Dermis blood vessel endothelial cell (primary cell): ENCODE measurements at places on chromosomes 16 and 17.

DNA sequence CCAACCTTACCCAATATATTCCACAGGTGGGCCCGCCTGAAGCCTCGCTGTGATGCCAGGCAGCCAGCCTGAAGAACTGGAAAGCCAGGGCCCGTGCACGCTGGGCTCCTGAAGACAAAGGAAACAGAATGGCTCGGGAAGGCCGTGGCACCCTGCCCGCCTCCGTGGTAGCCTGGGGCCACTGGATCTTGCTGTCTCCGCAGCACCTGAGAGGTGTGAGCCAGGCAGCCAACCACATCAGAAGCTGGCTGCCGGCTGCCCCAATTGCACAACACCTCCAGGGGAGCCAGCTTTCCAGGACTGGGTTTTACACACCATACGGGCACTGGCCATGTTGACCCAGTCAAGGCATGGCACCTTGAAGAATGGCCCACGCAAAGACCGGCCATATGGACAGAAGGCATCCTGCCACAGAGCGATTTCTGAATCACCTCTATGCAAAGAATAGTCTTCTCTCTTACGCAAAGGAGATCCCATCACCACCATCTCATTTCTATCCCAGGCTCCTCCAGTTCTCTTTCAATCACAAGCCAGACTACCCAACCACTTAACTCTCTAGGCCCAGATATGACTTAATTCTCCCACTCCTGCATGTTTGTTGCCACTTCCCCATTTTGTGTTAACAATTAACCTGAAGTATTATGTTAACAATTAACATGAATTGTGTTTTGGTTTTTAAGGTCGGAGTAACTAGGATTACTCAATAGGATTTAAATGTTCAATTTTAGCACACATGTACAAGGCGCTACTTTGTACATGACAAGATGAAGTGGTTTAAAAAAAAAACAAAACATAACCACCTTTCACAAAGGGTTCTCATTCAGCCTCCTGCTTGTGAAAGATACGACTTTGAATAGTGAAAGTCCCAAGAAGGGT lies 32.1 kb downstream of the ZFHX3 start:
- DNase-seq: no peak

DNA sequence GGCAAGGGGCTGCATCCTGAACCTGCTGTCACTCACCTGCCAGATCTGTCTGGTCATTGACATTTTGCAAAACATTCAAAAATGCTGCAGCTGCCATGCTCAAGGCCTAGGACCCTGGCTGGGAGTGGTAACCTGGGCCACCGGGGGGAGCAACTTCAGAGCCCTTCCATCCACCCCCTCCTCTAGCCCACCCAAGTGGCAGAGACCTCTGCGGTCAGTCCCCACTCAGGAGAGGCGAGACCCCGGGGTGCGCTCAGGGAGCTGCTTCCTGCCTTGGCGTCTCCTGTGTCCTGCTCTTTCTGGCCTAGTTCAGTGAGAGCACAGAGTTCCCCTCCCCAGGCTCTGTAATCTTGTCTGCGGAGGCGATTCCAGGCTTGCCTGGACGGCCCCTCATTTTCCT lies 108.8 kb downstream of the CCDC182 start:
- no peak for DNase-seq

- no peak for DNase-seq
Measured at GRCh38 chr17:73489991-73490390, 154.3 kb downstream of the SDK2 start.

GRCh38 chr17:3722716-3723115 lies 987 bp upstream of the HASPIN start:
- no peak for DNase-seq

DNA sequence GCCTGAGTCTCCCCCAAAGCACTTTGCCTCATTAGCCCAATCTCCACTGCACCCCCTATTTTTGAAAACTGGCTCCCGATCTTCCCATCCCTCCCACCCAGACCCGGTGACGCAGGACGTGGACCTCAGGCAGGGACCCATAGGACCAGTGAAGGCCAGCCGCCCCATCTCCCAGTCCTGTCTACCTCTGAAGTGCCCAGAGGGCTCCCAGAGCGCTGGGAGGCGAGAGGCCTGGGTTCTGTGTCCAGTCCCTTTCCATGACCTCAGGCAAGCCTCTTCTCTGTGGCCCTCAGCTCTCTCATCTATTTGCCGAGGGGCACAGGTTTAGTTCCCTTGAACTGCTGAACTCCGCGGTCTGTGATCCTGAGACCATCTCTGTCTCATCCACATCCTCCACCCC lies 714 bp downstream of the TNS4 start:
- no peak for DNase-seq

DNA sequence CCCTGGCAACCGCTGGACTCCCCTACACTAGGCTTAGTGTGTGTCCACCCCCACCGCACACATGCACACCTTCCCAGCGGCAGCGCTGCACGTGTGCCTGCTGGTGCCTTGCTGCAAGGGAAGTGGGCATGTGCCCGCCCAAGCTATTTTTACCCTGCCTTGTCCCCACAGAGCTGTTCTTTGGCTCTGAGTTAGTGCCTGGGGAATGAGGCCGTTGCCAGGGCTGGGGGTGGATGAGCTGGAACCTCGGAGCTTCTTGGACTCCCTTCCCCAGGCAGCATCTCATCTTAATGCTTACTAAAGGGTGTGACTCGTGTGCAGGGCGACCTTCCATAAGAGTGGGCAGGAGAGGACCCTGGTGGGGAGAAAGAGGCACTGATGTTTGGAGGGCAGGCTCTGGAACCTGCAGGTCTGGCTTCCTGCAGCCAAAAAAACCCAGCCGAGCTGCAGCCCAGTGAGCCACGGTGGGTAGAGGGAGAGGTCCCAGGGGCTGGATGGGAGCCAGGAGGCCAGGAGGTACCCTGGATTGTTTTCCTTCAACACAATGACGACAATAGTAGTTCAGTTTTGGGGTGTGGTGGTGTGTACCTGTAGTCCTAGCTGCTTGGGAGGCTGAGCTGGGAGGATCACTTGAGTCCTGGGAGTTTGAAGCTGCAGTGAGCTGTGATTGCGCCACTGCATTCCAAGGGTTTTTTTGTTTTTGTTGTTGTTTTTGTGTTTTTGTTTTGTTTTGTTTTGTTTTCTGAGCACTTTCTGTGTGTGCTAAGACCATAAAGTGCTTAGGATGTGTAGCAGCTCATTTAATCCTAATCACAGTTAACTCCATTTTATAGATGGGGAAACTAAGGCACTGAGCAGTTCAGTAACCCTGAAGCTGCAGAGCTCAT lies 119.1 kb downstream of the RAB11FIP4 start:
- no peak for DNase-seq

GRCh38 chr17:28404461-28404811 lies 1.6 kb downstream of the SLC46A1 start:
- DNase-seq: no peak

- no peak for DNase-seq
Measured at GRCh38 chr17:69447726-69448125, 33.2 kb downstream of the MAP2K6 start.

GRCh38 chr17:81050645-81051625 lies 16.0 kb downstream of the BAIAP2 start:
- DNase-seq: no peak

DNA sequence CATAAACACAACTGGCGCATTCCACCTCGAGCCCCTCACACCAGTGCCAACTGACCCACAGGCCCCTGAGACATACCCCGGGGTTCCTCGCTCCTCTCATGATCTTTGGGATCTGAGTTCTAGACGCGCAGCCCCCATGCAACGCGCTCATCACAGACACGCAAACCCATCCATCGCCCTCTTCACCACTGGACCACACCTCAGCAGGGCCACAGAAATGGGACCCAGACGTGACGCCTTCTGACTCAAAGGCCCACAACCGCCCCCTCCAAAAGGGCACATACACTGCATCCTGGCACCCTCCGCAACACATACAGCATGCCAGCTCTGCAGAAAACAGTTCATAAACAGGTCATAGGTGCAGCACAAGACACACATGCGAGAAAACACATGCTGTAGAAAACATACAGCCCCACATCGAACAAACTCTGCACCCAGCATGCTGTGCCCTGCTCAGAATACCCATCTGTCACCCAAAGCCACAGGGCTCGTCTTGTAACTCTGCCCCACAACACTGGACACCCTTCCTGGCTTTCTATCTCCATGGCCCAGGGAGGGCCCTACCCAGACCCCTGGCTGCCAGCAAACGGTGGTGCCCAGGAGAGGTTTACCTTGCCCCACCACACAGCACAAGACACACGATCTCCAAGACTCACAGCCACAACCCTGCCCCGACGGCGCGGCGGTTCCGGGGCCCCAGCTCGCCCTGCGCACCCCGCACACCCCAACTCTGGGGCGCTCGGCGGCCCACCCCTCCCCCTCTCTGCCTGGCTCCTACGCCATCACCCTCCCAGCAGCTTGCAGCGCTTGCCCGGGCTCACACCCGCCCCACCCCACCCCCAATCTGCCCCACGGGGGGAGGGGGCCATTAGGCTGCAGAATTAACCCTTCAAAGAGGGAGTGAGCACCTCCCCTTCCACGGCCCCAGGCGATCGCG lies 887 bp downstream of the ZBTB4 start:
- DNase-seq: peak; percentile 33

GRCh38 chr16:67445913-67446907 lies 15.3 kb downstream of the HSD11B2 start:
- DNase-seq: no peak

GRCh38 chr17:65154770-65155589 lies 17.8 kb downstream of the RGS9 start:
- DNase-seq: peak; percentile 74

- peak; percentile 88 for DNase-seq
Measured at GRCh38 chr17:1000597-1001461, 3.9 kb downstream of the TIMM22 start.

GRCh38 chr16:83818276-83818675 lies 10.5 kb downstream of the HSBP1 start:
- no peak for DNase-seq

GRCh38 chr17:48490451-48490892 lies 40.3 kb downstream of the HOXB1 start:
- no peak for DNase-seq

- DNase-seq: no peak
Measured at GRCh38 chr17:2721603-2722002, 10.0 kb upstream of the CLUH start.

- DNase-seq: no peak
Measured at GRCh38 chr17:8069587-8069860, 18.0 kb downstream of the ALOX12B start.

DNA sequence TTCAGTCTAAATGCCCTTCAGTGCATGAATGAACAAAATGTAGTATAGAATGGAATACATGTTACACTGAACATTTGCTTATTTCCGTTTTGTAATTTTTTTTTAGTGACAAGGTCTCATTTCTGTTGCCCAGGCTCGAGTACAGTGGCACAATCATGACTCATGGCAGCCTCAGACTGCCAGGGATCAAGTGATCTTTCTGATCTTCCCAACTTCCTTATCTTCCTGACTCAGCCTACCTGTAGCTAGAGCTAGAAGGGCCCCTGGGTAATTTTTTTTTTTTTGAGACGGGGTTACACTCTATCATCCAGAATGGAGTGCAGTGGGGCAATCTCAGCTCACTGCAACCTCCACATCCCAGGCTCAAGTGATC lies 7.3 kb upstream of the SLX4 start:
- DNase-seq: peak; percentile 11

DNA sequence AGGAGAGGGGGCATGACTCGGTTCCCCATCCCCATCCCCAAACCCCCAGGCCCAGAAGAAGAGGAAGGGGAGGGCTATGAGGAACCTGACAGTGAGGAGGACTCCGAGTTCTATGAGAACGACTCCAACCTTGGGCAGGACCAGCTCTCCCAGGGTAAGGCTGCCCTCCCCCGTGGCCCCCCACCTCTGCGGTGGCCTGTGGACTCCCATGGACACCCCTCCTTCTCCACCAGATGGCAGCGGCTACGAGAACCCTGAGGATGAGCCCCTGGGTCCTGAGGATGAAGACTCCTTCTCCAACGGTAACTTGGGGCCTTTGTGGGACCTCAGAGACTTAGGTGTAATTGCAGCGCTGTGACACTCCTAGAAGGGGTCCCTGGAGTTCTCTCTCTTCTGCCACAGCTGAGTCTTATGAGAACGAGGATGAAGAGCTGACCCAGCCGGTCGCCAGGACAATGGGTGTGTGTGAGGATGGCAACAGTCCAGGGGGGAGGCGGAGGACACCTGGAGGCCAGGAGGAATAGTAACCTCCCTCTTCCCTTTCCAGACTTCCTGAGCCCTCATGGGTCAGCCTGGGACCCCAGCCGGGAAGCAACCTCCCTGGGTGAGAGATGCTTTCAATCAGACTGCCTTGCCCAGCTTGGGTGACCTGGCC lies 5.6 kb downstream of the CD19 start:
- no peak for DNase-seq

DNA sequence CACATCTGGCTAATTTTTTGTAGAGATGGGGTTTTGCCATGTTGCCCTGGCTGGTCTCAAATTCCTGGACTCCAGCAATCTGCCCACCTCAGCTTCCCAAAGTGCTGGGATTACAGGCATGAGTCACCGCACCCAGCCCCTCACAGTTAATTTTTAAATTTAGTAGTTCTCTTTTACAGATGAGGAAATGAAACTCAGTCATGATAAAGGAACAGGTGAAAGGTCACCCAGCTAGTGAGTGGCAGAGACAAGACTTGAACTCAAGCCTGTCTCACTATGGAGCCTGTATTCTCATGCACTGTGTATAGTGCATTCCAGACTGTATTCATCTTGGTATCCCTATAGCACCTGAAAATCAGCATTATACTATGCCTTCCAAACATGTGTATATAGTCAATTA lies 77.1 kb upstream of the WSB1 start:
- DNase-seq: no peak

DNA sequence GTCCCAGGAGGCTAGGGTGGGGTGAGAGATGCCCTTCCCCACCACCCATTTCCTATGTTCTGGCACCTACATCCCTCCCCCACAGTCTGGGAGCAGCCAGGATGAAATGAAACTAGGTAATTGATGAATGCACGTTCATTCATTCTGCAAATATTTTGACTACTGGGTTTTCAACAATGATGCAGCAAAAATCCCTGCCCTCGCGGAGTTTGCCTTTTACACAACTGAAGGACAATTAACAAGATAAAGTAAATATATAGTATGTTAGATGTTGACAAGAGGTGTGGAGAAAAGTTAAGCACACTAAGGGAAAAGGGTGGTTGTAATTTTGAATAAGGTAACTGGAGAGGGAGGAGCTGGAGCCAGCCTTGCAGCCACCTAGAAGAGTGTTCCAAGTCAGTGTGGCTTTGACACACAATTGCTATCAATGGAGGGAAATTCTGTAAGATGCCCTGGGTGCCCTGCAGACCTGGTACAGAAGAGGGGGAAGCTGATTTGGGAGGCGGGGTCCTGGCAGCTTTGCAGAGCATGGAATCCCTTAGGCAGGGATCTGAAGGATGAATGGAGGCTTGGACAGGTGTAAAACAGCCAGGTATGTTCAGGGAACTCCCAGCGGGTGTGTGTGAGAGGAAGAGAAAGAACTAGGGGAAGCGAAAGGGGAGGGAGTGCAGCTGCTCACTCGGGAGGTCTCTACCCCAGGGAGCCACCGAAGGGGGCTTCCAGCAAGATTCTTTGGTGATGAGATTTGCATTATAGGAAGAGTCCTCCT lies 2.5 kb downstream of the TMEM92 start:
- no peak for DNase-seq

DNA sequence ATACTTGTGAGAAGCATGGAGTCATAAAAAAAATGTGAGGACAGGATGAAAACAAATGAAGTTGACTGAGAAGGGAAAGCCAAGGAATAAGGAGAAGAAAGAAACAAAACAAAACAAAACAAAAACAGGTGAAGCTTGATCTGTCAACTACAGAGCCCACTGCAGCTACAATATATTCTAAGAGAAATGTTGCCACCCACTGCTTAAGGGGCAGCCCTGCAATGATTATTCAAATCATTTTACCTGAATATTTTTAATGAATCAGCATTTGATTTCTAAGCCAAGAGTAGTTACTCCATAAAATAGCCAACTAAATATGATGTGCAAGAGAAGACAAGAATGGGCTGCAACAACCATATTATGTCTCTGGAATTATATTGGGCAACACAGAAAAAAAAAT lies 252.0 kb upstream of the KIF2B start:
- peak; percentile 15 for DNase-seq
